ENCODE measurements at places on chromosomes 1 and 21.

GRCh38 chr1:223825767-223826748 is 19.7 kb downstream of the TP53BP2 start:
- DNase-seq, result no peak

DNA sequence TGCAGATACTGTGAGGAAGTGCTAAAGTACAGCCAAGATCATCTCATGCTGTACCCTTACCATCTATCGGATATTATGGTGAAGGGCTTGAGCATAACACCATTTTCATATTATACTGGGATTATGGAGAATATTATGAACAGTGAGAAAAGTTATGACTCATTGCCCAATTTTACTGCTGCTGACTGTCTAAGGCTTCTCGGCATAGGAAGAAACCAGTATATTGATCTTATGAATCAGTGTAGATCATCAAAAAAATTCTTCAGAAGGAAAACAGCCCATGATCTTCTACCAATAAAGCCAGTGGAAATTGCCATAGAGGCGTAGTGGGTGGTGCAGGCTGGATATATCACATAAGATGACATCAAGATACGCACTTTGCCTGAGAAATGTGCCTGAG is 47.7 kb downstream of the PPIAL4G start:
- no peak for DNase-seq

DNA sequence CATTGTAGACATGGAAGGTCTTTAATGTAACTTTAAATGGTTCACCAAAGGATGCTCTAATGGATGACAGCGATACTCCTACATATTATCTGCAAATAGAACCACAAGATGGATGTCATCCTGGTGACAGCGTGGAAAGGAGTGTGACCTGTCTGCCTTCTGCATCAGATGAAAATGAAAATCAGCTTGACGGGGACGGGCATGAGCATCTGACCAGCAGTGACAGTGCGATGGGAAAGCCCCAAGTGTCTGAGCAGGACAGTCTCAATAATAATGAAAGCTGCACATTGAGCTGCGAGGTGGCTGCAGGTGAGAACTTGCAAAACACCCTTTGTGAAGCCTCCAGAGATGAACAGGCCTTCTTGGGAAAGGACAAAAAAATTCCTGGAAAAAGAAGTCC is 25.2 kb downstream of the CNST start:
- DNase-seq, result no peak

- peak; percentile 17 for DNase-seq
Observed at GRCh38 chr1:88061492-88062177, 622.4 kb upstream of the PKN2 start.

Measured in NCI-H1092 treated with DMSO at 0.1 percent for 48 hours (cell line).